ENCODE measurements at places on chromosomes 1 and 21.
A peak's percentile ranks its signal among the peaks of the same experiment; 100 is the strongest.

GRCh38 chr21:25409978-25410377, 197.3 kb downstream of the MRPL39 start:
- DNase-seq: no peak

GRCh38 chr1:72137656-72138055, 144.7 kb downstream of the NEGR1 start:
- DNase-seq: no peak

DNA sequence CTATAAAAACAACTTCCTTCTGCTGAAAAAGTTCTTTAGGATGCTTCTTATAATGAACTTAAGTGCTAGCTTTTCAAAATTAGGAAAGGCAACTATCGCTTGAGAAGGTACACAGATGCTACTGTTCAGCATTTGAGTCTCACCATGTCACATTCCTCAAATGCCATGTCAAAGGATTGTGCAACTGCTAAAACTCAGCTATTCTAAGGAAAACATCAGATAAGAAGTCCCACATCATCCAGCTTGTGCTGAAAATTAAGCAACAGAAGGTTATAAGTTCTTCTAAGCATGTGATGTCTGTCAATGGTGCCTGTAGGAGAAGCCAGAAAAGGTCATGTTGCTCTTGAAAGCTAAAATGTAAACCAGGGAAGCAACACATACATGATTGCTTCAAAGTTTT, 36.5 kb downstream of the MCOLN2 start:
- DNase-seq: peak; percentile 22

GRCh38 chr1:61711969-61712368, 13.0 kb downstream of the TM2D1 start:
- peak; percentile 20 for DNase-seq

DNA sequence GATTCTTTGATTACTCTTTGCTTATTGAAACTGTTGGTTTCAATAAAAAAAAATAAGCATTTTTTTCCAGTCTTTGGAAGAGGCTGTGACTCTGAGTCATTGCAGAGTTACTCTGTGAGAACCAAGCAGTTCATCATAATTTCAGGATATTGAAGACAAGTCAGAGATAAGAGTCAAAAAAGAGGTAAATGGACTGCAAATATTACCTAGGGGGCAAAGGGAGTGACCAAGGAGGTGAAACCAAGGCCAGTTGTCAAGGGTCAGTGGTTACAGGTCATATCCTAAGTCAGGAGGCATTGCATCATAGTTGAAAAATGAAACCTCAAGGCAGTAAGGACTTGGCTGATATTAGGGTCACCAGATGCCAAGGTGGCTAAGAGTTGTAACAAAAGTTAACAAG, 597.1 kb upstream of the USP24 start:
- no peak for DNase-seq

DNA sequence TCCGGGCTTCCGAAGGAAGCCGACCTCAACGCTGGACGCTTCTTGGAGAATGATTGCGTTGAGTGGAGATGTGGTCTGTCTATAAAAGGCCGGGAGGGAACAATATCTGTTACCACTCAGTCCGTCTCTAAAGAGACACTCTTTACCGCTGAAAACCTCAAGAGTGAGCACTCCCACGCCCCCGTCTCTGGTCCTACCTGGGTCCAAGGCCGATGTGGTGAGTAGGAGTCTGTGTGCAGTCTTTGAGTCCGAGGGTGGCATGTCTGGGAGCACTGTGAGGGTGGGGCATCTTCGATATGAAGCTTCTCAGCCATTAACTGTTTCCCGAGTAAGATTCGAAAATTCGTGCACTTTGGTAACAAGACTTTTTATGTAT, 576 bp downstream of the ZFP69 start:
- DNase-seq: peak; percentile 22

GRCh38 chr1:222286011-222286410, 261.9 kb downstream of the HHIPL2 start:
- DNase-seq: no peak

DNA sequence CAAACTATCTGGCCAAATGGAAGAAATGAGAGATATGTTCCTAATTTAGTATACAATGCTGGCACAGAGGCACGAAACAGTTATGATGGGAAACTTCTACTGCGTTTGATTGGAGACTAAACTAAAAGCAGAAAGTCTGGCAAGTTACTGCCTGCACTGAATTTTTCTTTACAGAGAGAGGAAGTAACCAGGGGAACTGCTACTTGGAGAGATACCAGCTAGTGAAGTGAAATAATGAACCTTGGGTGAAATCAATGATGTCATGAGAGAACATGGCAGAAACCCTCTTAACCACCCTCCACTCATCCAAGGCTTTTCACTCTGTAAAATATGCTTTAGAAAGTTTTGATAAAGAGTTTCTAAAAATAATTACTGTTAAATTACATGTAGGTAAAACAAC, 29.3 kb downstream of the NIBAN1 start:
- no peak for DNase-seq

DNA sequence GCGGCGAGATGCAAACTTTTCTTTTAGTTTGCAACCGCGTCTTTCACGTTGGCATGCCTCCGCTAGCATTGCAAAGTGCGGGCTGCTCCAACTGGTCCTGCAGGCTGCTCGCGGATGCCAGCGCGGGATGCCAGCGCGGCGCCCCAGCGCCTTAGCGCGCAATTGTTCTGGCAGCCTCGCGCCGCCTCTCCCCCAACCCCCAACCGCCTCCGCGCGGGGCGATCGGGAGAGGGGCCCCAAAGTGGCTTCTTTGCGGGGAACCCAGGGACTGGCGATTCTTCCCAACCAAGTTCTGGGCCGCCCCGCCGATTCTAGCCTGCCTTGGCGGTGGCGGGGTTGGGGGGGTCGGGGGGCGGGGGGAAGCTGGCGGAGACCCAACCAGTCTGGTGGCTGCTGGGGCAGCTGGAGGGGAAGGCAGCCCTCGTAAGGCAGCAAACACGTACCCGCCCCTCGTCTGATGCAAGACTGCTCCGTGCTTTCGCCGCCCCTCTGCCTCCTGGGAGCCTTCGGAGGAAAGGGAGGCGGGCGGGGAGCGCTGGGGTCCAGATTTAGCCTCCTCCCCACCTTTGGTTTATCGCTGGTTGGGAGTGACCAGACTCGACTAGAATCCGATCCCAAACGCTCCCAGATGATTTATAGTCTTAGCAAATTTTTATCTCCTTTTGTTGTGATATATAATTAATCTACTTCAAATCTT, 756 bp downstream of the PHGDH start:
- peak; percentile 77 for DNase-seq

All from HuH-7 (cell line).